Right atrium auricular region (tissue), 2 donors: ENCODE measurements at places on chromosomes 4 and X. TPM values are rescaled to one million over a fixed set of nuclear protein-coding genes. Genes with fewer than 3 reads are reported as not detected.

The SPANXB1 gene
- total RNA-seq: not detected

GRCh38 chr4:172996571-172997216 is 171.9 kb upstream of the GALNT7 start:
- no peaks in the 10 kb centered on the region for H3K27me3 ChIP-seq
- H3K4me3 ChIP-seq: no peak overlapping the region
- no peaks in the 10 kb centered on the region for H3K36me3 ChIP-seq
- no peak overlapping the region for H3K27ac ChIP-seq

The SLC25A6 gene
- 157 TPM for total RNA-seq

The RBMXL3 gene
- not detected for total RNA-seq

DNA sequence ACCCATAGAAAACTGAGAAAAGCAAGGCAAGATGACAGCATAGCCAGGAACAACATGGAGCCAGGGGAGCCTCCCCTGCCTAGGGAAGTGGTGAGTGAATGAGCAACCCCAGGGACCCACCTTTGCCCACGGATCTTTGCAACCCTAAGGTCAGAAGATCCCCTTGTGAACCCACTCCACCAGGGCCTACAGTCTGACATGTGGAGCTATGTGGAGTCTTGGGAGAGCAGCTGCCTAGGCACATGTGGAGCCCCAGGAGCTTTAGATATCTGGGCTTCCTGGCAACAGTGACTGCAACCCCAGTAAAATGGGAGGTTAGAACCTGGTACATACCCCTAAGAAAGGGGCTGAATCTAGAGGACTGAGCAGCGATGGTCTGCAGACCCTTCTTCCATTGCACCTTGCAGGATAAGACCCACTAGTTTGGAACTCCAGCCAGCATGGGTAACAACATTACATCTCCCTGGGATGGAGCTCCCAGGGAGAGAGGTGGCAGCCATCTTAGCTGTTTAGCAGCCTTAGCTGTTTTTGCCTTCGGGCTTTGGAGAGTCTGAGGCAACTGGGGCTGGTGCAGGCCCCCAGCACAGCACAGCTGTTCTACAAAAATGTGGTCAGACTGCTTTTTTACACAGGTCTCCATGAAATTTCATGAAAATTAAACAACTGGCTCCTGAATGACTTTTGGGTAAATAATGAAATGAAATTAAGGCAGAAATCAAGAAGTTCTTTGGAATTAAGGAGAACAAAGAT is 104.7 kb upstream of the TRIM2 start:
- H3K4me3 ChIP-seq: no peak overlapping the region
- H3K27ac ChIP-seq: no peak overlapping the region
- DNase-seq: no peak
- no peaks in the 10 kb centered on the region for H3K4me1 ChIP-seq
- H3K36me3 ChIP-seq: no peaks in the 10 kb centered on the region
- H3K27me3 ChIP-seq: no peaks in the 10 kb centered on the region

DNA sequence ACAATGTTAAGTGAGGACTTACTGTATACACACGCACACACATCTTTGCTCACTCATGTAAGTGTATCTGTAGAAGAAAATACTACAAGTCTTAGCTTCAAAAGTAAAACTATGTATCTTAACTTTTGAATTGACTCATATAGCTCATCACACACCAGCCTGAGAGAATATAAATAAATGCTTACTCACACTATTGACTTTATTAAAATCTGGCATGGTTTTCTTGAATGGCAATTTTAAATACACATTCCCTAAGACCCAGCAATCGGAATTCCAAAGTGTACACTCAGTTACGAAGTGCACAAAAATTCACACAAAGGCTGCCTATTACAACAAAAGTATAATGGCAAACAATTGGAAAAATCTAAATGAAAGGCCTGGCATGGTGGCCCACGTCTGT is 2.0 kb downstream of the ERCC6L start:
- no peaks in the 10 kb centered on the region for H3K36me3 ChIP-seq
- no peaks in the 10 kb centered on the region for H3K4me1 ChIP-seq
- no peaks in the 10 kb centered on the region for H3K27me3 ChIP-seq
- DNase-seq: no peak
- H3K4me3 ChIP-seq: no peak overlapping the region

DNA sequence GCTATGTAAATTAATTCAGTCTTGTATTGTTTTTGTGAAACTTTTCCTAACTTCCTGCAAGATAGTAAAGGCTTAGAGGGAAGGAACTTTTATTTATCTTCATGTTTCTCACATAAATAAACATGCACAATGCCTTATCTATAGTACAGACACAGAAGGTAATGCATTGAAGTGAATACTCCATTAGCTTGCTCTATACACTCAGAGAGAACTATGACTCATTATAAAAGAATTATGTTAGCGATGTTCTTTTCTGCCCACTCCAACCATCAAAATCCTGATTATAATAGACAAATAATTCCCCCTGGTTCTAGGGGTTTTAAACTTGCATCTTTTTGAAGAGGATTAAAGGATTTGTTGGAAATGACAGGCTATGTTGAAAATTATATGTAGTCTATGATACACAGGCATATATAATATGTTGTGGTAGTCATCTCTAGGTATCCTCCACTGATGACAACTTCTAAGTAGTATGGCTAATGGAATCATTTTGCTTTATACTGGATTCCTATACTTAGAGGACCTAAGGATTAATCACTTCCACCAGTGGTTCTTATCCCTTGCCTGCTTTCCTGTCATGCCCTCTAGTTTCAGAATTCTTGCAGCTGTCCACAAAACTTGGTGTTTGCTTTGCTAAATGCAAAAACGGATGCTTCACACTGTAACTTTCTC is 115.7 kb downstream of the NDST4 start:
- no peak overlapping the region for H3K4me3 ChIP-seq
- no peaks in the 10 kb centered on the region for H3K27me3 ChIP-seq
- no peak for DNase-seq
- no peak overlapping the region for H3K27ac ChIP-seq
- no peaks in the 10 kb centered on the region for H3K4me1 ChIP-seq
